ENCODE measurements at places on chromosomes 11 and 22.

GRCh38 chr11:122099374-122100036, 16.5 kb downstream of the BLID start:
- no peak for DNase-seq

GRCh38 chr11:20551096-20551495, 48.3 kb upstream of the SLC6A5 start:
- no peak for DNase-seq

- DNase-seq: no peak
Measured at GRCh38 chr22:37207981-37208380, 4.3 kb downstream of the SSTR3 start.

DNA sequence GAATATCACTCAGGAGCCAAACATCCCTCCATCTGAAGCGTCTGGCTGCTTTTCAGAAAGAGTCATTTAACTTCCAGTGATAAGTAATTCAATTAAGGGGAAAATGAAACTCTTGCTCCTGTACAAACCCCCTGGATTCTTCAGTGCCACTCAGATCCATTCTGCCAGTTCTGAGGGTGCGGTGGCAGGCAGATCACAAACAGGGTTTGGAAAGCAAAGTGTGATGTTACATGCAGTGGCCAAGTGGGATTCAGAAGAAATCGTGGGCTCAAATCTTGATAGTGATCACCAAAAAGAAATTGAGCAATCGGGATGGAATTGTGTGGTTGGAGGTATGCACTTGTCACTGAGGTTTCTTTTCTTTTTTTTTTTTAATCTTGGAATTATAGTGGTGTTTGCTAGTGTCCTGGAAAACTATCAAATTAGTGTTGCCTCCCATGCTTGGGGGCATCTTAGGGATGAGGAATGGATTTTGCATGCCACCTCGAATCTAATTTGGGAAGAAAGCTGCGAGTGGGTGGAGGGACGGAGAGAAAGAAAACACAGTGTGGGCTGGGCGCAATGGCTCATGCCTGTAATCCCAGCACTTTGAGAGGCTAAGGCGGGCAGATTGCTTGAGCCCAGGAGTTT, 22.5 kb upstream of the RTL6 start:
- DNase-seq: no peak

GRCh38 chr11:38416141-38416540, 1818.1 kb upstream of the RAG2 start:
- no peak for DNase-seq

Data from T-helper 17 cell (primary cell).